ENCODE measurements at places on chromosomes 16 and 17. TPM values are rescaled to one million over a fixed set of nuclear protein-coding genes. Genes with fewer than 3 reads are reported as not detected.

UMOD gene
- polyA plus RNA-seq, result 321 TPM

TLCD3A gene
- polyA plus RNA-seq, result 24.3 TPM

GRB7 gene
- 30.6 TPM for polyA plus RNA-seq

CCL8 gene
- polyA plus RNA-seq, result 0.24 TPM

KRTAP9-4 gene
- polyA plus RNA-seq, result not detected

RNF222 gene
- 0.06 TPM for polyA plus RNA-seq

PRDM7 gene
- 0.22 TPM for polyA plus RNA-seq

TP53TG3 gene
- polyA plus RNA-seq, result not detected

CES5A gene
- 0.11 TPM for polyA plus RNA-seq

TBC1D3 gene
- polyA plus RNA-seq, result 3.5 TPM

PIRT gene
- not detected for polyA plus RNA-seq

- no peak for DNase-seq
Measured at GRCh38 chr17:63222655-63223054, 223.5 kb downstream of the CYB561 start.

DNA sequence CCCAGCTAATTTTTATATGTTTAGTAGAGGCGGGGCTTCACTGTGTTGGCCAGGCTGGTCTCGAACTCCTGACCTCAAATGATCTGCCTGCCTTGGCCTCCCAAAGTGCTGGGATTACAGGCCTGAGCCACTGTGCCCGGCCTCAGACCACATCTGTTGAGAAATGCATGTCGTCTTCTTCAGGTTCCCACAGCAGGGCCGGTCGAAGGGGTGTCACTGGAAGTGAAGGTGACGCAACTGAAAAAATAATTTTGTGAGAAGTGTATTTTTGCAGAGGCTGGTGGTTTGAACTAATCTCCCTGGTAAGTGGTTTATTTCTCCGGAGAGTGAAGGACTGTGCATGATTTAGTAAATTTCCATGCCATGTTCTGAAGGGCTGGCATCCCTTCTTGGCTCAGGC is 33.4 kb upstream of the IL34 start:
- no peak for DNase-seq

- DNase-seq, result no peak
Measured at GRCh38 chr17:74691151-74691550, 21.6 kb downstream of the CD300LF start.

- no peak for DNase-seq
Measured at GRCh38 chr16:87538160-87538559, 45.3 kb upstream of the ZCCHC14 start.

GRCh38 chr17:79109584-79109983 is 35.0 kb downstream of the ENGASE start:
- DNase-seq, result no peak

GRCh38 chr17:44842748-44843147 is 4.9 kb upstream of the HIGD1B start:
- no peak for DNase-seq

DNA sequence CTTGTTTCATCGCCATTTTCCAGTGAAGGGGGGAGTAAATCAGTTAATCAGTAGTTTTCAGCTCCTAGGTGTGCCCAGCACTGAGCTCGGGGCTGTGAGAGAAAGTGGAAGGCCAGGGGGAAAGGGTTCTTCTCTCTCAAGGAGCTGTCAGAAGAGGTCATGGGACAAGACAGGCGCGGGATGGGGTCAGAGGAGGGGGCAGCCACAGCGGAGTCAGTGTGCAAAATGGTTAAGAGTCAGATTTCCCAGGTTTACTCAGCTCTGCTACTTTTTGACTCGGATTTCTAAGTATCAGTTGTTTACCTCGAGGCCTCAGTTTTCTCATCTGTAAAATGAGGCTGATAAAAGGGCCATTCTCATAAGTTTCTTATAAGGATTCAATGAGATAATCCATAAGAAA is 4.3 kb upstream of the XYLT1 start:
- no peak for DNase-seq

DNA sequence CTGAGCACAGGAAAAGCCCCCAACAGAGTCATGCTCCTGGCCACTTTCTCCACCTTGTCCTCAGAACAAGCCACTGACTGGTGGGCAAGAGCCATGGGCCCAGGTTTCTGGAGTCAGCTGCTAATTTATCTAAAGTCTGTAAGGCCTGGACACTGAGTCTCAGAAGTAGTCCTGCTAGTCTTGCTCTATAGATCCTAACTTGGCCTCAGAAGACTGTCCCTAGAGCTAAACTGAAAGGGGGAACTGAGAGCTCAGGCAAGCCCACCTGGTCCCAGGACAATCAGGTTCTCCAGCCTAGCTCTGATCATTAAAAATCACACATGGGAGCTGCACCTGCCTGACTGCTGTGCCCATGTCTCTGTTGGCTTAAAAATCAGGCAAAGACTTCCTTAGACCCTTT is 485.8 kb downstream of the SLC39A11 start:
- no peak for DNase-seq

- DNase-seq, result no peak
Measured at GRCh38 chr16:5001571-5001970, 32.2 kb downstream of the NAGPA start.

DNA sequence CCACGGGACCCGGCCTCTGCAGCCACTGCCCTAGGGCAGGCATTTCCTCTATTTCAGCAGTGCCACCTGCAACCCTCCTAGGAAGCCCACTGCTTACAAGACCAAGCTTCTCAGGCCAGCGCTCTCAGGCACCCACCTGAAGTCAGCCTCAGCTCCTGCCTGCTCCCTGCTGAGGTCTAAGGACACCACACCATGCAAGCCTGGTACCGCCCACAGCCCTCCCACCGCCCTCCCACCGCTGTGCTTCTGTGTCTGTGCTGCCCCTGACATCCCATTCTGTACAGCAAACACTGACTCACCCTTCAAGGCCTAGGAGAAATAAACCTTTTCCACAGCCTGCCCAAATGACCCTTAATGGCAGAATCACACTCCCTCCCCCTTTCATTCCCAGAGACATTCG is 6.3 kb downstream of the CLUH start:
- DNase-seq, result no peak

DNA sequence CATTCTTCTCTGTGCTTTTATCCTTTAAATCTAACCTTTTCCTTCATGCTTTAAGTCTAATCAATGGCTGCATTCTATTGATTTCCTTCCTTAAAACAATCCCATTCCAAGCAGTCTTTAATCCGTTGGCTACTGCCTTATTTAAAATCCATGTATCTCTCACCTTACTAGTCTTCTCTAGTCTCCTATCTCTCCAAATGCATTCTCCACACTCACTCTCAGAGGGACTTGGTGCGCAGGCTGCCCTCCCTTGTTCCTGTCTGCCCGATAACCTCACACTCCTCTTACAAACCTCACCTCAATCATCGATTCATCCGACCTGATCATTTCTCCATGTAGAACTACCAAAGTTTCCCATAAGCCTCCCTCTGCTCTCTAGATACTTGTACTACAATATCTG is 23.1 kb downstream of the PSMD12 start:
- no peak for DNase-seq

GRCh38 chr16:4536391-4537106 is 2.0 kb downstream of the CDIP1 start:
- no peak for DNase-seq

DNA sequence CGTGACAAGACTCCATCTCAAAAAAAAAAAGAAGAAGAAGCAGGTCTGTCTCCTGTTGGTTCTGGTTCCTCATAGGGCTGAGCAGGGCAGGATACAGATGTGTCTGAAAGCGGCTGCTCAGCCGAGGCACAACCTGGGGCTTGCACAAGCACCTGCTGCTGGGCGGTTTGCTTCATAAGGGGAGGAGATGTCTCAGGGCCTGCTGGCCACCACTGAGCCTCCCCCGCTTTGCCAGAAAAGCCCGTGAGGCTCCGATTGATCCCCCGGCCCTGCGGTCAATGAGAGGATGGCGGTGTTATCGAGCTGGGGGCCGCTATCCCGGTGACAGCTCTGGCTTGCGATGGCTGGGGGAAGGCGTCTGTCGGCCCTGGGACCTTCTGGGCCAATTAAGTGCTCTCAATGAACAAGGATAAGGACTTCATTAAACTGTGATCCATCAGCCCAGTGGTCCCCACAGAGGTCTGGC is 162.0 kb downstream of the SDK2 start:
- DNase-seq, result no peak

GRCh38 chr17:61478790-61479492 is 26.7 kb downstream of the TBX4 start:
- no peak for DNase-seq

DNA sequence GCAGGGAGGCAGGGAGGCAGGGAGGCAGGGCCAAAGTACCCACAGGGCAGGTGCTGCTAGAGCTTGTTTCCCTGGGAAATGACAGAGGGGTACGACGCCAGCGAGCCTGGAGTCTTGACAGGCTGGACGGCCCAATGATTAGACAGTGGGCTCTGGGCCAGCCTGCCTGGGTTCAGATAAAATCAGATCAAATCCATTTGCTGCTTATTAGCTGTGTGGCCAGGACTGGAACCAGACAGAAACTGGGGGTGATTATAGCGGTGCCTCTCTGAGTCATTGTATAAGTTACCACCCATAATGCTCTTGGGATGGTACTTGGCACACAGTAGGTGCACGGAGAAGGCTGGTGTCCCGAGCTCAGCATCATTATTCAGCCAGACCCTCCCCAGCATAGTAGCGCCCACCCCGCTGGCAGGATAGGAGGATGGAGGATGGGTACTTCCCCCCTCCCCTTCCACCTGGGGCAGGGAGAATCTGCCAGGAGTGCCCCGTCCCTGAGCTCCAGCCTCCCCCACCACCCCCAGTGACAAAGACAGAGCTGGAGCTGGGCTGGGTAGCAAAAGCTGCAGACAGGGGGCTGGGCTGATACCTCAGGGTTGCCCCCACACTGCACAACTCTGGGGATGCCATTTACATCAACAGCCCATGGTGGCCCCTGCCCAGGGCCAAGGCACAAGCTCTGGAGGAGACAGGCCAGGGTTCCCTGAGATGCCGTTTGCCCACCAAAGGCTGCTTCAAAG is 77.6 kb upstream of the TNRC6C start:
- no peak for DNase-seq

DNA sequence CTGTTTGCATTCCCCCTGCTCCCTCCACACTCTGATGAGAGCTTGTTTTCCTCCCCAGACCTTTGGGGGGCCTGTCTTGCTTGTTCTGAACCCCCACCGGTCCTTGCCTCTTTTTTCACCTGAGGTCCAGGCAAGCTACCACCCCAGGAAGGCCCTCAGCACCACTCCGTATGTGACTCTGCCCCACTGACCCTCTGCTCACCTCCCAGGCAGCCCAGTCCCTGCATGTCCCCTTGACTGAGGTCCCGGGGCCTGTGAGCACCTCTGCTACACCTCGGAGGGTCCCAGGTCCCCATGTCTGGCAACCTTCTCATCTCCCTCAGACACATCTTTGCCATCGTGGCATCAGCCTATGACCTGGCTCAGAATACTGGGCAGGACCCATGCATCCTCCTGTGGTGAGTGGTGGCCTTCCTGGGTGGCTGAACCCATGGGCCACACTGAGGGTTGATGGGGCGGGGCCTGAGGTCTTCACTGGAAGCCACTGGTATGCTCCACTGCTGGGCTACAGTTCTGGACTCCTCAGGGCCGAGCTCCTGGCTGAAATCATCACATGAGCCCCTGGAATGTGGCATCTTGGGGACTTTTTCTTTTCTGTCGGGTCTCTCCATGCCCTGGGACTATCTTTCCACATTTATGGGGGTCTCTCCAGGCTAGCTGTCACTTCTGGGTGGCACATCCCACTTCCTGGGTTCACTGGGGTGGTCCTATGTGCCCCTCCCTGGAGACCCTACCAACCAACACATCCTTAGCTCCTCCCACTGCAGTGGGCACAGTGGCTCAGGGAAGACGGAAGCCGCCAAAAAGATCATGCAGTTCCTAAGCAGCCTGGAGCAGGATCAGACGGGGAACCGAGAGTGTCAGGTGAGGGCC is 3.5 kb downstream of the MYO15B start:
- no peak for DNase-seq

DNA sequence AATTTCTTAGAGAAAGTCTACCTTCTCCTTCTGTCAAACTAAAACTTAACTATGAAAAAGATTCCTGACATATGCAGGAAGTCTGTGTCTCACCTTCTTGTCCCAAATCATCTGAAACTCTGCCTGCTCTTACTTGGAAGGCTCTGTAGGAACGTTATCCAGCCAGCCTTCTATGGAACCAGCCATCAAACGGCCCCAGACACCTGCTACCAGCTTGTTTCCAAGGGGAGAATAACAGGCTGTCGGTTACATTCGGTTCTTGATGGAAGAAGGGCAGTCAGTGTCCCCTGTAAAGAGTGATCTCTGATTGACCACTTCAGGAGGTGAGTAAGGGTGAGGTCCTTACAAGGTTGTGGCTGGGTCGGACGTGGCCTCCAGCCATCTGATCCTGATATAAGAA is 1.7 kb downstream of the ADAMTS18 start:
- DNase-seq, result no peak

DNA sequence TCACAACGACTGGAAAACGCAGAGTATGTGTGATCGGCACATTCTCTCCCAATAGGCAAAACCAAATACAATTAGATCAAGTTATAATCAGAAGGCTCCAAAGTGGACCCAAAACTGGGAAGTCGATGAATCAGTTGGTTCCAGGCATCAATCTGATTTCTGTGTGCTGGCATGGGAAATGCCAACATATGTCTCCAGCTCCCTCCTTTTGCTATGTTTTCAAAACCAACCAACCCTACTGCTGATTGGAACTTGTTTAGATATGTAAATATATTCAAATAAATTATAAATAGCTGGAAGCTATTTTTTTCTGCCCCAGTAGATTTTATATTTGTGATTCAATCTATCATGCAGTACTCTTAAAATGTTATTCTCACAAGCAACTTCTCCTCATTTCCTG is 284.2 kb downstream of the HS3ST3B1 start:
- DNase-seq, result no peak

- no peak for DNase-seq
Measured at GRCh38 chr16:89711601-89712273, 9.0 kb downstream of the VPS9D1 start.

DNA sequence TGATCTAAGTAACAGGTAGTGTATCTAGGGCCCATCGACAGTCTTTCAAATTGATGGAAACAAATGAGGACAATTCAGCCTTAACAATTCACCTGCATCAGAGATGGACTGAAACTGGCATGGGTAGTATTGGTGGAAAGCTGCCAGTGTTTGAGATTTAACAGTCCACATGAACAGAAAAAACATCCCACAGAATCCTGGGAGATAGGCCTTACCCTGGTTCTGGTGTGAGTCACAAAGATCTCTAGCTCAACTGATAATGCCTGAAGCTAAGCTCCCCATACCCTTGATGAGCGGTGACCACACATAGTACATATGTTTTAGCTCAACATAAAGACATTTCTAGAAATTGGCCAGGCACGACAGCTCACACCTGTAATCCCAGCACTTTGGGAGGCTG is 21.9 kb downstream of the CRK start:
- DNase-seq, result no peak

All from right renal cortex interstitium (tissue), 3 donors.